Right hindlimb (tissue), 1 donor: ENCODE measurements at places on chromosomes 6 and 20.

GRCh38 chr6:115819506-115819905 is 241.2 kb downstream of the FRK start:
- DNase-seq = no peak

GRCh38 chr20:18466574-18466893 is 296 bp downstream of the DZANK1 start:
- no peak for DNase-seq

DNA sequence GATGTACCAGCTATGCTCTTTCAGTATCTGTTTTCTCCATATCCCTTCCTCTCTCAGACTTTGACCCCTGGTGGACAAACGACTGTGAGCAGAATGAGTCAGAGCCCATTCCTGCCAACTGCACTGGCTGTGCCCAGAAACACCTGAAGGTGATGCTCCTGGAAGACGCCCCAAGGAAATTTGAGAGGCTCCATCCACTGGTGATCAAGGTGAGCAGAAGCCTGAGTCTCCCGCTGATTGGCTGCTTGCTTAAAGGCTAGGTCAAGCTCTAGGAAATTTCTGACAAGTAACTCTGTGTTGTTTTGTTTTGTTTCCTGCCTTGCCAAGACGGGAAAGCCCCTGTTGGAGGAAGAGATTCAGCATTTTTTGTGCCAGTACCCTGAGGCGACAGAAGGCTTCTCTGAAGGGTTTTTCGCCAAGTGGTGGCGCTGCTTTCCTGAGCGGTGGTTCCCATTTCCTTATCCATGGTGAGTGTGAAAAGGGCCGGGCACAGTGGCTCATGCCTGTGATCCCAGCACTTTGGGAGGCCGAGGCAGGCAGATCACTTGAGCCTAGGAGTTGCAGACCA is 28.6 kb downstream of the C6orf89 start:
- DNase-seq = no peak

- peak; percentile 37 for DNase-seq
Measured at GRCh38 chr6:45921691-45922281, 93.9 kb downstream of the CLIC5 start.

- no peak for DNase-seq
Measured at GRCh38 chr6:30931969-30932645, at the start of gene SFTA2. Gene SFTA2 (minus strand): TSS chr6:30932170. CDS start chr6:30932096, 74 bp downstream.

DNA sequence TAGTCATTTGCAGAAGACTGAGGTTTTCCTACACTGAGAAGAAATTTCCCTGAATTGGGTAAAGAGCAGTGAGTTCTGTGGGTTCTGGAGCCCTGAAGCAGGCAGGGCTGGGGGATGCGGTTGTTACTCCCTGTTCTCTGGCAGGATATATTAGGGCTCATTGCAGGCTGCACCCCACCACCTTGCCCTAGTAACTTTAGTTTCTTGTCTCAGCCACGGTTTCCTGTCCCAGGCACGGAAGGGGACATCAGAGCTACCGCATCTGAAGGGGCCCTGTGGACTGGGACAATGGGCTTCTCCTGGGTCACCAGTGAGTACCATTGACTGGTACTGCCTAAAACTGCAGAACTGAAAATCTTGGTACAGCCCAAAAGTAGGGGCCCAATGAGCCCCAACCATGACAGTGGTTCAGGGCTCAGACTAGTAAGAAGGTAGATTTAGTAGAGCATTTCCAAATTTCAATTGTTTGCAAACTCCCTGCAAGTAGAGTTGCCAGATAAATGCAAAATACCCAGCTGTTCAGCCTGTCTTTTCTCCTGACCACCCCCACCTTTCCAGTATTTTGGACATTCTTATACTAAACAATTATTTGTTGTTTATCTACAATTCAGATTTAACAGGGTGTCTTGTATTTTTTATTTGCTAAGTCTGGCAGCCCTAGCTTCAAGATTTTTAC is 54.5 kb upstream of the EYA2 start:
- no peak for DNase-seq

GRCh38 chr20:58744836-58745235 is 52.2 kb downstream of the NPEPL1 start:
- DNase-seq = no peak

- no peak for DNase-seq
Measured at GRCh38 chr6:158629367-158630221, 14.9 kb downstream of the DYNLT1 start.

DNA sequence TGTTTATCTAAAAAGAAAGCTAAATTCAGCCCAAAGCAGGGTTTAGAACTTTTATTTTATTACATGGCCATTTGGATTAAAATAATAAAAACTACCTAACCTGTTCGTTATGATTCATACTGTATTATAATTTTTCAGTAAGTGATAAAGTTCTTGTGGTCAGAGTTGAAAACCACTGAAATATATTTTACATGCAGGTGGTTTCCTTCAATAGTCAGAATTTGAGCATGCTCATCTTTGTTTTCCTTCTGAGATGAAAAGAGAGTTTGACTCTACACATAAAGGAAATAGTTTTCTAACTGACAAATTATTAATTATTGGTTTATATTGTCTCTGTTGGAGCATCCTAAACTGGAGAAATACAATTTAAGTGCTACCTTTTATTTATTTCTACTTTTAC is 114.0 kb upstream of the FKBP1C start:
- DNase-seq = no peak

DNA sequence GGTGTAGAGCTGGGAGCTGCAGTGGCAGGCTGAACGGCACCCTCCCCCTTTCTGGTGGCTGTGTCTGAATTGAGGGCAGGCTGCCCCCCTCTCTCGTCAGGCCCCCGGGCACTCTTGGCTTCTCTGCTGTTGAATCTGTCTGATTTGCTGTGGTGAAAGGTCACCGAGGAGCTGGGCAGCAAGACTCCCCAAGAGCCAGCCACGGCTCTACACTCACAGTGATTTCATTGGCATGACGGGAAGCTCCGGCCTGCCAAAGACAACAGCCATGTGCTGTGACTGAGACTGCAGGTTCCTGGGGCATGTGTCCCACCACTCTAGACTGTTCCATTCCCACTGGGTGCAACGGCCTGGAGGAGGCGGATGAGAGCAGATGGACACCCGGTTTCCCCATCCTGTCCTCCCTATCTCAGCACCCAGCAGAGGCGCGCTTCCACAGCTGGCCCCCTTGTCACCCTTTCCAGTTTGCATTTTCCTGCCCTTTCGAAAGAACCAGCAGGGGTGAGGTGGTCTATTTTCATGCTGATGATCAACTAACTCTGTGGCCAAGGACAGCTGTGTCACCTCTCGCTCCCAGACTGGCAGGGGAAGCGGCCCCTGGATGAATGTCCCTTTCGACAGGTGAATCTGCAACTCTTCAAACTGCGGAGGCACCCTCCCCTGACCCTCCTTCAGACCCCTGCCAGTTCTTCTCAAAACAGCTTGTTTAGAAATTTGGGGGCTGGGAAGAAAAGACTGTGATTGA is 2.2 kb downstream of the APCDD1L start:
- peak; percentile 34 for DNase-seq

DNA sequence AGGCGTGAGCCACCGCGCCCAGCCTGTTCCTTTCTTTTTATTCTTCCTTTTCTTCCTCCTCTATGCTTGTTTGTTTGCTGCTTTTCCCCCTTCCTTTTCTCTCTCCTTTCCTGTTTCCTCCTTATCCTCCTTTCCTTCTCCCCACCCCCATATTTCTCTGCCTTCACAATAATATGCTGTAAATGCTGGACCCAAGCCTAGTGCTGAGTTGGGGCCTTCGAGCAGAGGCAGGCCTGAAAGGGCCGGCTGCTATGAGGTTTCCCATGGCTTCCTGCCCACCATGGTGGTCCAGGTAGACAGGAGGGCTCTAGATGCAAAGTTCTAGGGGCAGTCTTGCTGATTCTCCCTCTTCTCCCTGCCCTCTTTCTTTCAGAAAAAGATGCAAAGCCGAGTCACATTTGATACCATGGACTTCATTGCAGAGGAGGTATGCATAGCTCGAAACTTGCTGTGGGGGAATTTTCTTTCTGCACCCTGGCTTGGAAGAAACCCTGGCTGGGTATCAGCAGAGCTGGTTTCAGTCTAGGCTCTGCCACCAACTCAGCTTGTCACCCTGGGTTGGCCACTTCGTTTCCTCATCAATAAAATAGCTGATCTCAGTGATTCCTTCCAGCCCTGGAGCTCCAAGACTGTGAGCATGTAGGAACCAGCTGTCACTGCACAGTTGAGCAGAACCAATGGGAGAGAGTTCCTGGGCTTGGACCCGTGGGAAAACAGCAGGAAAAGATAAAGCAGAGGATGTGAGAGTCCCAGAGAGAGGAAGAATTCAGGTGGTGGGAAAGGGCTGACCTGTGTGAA is 7.4 kb downstream of the CNBD2 start:
- DNase-seq = no peak

DNA sequence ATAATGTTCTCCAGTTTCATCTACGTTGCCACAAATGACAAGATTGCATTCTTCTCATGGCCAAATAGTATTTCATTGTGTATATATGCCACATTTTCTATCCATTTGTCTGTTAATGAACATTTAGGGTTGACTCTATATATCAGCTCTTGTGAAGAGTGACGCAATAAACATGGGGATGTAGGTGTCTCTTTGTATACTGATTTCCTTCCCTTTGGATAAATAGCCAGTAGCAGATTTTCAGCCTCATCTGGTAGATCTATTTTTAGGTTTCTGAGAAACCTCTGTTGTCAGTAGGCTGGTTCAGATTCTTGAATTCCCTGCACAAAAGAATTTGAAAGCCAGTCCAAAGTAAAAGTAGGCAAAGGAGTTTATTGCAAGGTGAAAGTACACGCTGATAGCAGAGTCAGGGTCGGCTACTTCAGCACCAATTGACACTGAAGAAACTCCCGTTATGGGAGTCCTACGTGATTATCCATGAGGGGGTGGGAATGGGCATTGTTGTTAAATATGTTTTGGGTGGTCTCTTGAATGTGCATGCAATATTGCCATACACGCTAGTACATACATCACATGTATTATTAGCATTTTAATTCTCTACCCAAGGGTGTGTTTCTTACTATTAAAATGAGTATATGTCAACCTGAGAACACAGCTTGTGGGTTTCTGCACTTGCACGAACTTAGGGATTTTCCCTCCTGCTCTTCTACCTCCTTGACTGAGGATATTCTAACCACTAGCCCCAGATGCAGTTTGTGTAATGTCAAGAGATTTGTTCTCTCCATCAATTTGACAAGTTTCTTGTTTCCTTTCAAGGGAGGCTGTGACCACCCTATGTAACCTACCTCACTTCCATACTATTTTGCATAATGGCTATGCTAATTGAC is 14.4 kb upstream of the SLC17A2 start:
- no peak for DNase-seq

- no peak for DNase-seq
Measured at GRCh38 chr6:51866867-51867266, 220.5 kb downstream of the PKHD1 start.

GRCh38 chr6:107561306-107561705 is 71.4 kb downstream of the SOBP start:
- peak; percentile 82 for DNase-seq

DNA sequence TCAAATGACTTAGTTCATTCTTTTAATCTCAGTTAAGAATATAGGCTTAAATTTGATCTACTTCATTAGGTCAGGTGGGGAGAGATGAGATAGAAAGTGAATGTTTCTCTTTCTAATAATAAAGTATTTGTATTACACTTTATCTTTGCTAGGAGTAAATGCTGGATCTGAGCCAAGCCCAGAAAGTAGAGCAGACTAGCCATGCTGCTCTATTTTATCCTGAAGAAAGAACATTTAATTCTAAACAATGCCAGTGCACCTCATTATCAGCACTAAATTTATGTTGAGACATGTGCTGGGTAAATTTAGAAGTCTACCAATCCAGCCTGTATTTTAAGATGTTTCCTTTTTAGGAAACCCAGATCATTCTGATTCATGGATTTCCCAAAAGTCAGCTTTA is 43.5 kb downstream of the AKIRIN2 start:
- no peak for DNase-seq

DNA sequence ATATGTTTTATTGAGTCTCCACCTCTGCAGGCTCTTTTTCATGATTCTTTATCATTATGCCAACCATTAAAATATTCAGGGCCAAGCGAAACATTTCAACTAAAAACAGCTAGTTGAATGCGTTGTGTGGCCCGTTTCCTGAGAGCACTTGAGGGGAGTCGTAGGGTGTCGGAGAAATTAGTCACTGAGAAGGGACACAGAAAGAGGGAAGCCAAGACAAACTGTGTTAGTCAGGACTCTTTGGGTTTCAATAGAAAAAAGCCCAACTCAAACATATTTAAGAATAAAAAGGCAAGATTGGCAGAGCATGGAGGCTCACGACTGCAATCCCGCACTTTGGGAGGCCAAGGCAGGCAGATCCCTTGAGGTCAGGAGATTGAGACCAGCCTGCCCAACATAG is 58.9 kb downstream of the MAFB start:
- DNase-seq = no peak

DNA sequence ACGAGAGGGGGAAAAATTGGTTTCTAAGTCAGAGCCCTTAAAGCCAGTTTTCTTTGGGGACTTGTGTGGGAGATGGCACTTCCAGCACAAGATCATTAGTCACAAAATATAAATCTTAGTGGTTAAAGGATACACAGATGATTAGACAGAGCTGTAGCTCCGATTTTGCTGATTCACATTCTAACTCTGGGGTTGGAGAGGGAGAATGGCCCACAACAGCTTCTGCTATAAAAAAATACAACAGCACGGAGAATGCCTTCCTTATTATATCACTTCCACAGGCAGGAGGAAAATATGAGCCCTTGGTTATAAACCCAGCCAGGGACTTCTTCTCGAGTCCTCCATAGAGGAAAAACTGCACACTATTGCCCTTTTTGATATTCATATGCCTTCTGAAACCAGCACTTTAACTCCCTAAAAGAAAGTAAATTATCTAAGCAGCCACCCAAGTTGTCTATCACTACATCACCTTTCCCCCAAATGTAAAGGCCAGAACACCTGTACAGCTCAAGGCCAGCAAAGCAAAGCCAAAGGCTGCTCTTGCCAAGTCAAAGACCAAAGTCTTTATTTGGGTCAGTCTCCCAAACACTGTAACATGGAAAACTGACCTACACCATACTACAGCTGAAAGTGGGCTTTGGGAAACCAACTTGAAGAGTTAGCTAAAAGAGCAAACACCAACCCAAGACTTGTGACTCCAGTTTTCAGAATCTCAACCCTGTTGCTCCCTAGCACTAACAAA is 10.4 kb downstream of the MRPL14 start:
- peak; percentile 40 for DNase-seq

GRCh38 chr6:15682965-15683822 is 20.4 kb upstream of the DTNBP1 start:
- DNase-seq = no peak

DNA sequence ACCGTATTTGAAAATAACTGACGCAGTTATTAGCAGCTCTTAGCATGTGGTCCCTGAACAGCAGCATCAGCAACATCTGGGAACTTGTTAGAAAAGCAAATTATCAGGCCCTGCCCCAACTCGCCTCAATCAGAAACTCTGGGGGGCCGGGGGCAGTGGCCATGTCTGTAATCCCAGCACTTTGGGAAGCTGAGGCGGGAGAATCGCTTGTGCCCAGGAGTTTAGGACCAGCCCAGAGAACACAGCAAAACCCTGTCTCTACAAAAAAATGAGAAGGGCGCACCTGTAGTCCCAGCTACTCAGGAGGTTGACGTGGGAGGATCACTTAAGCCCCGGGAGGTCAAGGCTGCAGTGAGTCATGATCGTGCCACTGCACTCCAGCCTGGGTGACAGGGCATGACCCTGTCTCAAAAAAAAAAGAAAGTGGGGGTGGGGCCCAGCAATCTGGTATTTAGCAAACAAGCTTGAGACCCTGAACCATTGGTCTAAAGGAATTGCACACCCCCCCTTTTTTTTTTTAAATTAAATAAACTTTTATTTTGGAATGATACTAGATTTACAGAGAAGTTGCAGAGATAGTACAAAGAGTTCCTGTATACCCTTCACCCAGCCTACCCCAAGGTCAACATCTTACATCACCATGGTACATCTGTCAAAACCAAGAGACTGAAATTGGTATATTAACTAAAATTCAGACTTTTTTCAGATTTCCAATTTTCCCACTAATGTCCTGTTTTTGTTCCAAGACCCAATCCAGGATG is 6.7 kb downstream of the SRXN1 start:
- no peak for DNase-seq
